ENCODE measurements at places on chromosomes 5 and 9.

DNA sequence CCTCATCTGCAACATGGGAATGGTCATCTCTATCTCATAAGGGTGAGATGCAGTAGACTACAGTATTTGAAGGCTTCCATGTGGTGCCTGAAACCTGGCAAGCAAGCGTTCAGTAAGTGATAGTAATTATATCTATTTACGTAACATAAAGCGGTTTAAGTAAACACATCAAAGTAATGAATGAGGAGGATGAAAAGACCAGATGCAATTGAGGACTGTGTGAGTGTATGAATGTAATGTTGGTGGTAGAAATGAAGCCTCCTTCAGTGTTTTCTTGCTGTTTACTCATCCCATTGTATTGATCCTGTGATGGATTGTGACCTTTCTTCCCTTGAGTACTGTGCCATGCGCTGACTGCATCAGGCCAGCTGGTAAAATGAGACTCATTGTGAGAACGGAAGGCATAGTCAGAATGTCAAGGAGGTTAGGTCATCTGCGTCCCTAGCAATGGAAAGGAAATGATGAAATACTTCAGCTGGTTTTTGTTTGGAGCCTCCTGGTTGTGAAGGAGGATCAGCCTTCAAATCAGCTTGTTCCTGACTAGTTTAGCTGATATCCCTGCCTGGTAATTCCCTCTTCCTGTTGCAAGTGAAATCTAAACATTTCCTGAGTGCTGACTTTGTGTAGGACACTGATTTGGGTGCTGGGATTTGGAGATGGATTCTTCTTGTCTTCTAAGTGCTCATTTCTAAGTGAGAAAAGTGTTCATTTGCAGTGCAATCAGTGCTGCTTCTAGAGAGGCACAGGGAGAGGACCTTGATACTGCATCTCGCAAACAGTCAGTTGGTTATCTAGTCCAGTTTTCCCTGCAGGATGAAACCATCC, 35.6 kb downstream of the TNFSF8 start:
- no peak for DNase-seq

DNA sequence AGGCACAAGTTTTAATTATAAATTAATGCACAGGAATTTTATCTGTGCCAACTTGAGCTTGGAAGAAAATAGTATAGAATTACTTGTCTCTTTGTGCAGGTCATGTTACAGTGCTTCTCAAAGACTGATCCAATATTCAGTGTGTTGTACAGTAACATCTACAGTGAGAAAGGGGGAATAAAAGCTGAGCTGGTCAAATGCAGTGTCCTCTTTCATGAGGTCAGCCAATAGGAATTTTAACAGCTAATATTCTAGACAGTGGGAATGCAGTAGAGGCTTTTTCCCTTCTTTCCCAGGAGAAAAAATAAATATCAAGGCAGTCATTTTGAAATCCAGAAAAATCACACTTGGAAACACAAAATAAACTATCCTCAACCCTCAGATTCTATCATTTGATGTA, 95.7 kb upstream of the ITGA1 start:
- DNase-seq = no peak

DNA sequence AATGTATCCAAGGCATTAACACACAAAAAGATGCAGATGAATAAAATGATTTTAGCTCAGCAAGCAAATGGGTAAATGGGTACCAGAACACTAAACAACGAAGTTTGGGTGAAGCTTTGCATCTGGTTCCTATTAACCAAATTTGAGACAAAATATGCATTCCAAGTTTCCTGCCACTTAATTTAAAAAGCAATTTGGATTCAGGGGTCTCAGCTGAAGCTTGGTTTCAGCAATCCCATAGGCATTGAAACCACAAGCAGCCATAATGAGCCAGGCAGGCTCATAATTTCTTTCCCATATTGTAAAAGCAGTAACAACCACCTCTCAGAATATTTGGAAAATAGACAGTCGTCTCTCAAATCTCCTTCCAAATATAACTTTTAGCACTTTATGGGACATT, 138.9 kb downstream of the NXNL2 start:
- DNase-seq = no peak

GRCh38 chr5:79392776-79393175, 121.2 kb downstream of the HOMER1 start:
- DNase-seq = no peak

- no peak for DNase-seq
Observed at GRCh38 chr5:153926201-153926600, 112.5 kb downstream of the FAM114A2 start.

Measured in CD4-positive, alpha-beta T cell treated with Interleukin-4 for 4 hours (primary cell).